Hair follicle dermal papilla cell (primary cell): ENCODE measurements at places on chromosomes 7 and 10. TPM values are rescaled to one million over a fixed set of nuclear protein-coding genes. Genes with fewer than 3 reads are reported as not detected.

HOXA11 gene
- not detected in 2 replicates for total RNA-seq

BEND7 gene
- 4.5 and 4.9 TPM in 2 replicates for total RNA-seq

PARD3 gene
- 37.4 and 45.8 TPM in 2 replicates for total RNA-seq

NPFFR1 gene
- total RNA-seq = not detected in 2 replicates

VAX1 gene
- not detected in 2 replicates for total RNA-seq

GDF10 gene
- not detected in 2 replicates for total RNA-seq

GPC2 gene
- 0.73 and 1.6 TPM in 2 replicates for total RNA-seq

GATA3 gene
- total RNA-seq = not detected in 2 replicates

CCL26 gene
- total RNA-seq = 1.3 TPM in 1 of 2 replicates, not detected in the other
